ENCODE measurements at places on chromosomes 3 and 15. TPM values are rescaled to one million over a fixed set of nuclear protein-coding genes. Genes with fewer than 3 reads are reported as not detected.

- DNase-seq = no peak
These were observed 34.1 kb downstream of the ABTB1 start for GRCh38 chr3:127706785-127707351.

DNA sequence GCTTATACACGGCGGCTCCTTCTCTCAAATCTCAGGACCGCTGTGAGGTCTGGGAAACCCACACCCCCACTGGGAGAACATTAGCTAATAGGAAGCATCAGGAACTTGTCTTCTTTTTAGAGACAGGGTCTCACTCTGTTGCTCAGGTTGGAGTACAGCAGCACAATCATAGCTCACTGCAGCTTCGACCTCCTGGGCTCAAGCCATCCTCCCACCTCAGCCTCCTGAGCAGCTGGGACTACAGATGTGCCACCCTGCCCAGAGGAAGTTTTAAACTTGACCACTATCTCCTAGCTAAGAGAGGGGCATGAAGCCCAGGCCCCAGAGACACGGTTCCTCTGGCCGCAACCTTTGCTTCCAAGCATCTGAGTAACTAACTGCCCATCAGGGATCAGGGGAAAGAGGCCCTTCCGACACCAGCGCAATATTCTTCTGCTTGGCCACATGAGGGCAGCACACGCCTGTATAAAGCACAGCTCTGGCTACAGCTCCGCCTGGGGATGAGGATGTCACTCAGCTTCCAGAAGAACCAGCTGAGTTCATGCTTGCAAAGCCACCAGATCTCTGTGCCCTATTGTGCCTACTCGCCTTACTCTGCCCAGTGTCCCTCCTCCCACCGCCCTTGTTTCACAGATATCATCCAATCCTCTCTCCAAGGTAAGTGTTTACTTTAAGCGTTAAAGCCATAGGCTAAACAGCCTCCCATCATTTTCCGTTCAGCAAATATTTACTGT lies 57.6 kb upstream of the SLC6A11 start:
- DNase-seq = peak; percentile 65

DNA sequence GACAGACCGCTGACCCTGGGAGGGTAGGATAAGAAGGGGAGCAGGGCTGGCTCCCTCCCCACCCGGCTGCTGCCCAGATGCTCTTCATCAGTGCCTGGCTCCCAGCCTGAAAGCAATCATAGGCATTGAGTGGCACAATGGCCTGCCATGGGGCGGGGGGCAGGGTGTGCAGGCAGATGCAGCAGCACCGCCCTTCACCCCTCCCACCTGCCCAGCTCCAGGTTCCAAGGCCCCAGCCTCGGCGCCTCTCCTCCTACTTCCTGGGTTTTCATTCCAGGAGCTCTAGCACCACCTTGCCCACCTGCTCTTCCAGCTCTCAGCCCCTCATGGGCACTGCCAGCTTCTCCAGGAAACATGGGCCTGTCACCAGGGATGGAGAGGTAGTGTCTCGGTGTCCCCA lies 101.7 kb downstream of the MEGF11 start:
- DNase-seq = no peak

GRCh38 chr3:135012101-135012500 lies 217.0 kb downstream of the EPHB1 start:
- DNase-seq = no peak

DNA sequence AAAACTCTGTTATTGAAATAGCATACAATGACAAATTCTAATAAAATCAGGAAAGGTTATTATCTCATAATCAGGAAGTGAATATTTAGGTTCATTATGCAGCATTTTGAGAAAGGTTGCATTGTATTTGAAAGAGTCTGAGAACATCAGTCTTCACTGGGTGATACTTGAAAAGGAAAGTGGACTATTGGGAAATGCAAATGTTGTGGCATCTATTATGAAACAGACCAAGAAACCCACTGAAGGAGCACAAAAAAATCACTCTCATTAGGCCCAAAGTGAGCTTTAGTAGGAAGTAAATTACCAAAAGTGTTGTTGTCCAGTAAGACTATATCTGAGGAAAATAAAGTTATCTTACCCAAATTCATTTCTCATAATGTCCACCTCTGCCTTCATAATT lies 90.8 kb downstream of the ZPLD1 start:
- no peak for DNase-seq

DNA sequence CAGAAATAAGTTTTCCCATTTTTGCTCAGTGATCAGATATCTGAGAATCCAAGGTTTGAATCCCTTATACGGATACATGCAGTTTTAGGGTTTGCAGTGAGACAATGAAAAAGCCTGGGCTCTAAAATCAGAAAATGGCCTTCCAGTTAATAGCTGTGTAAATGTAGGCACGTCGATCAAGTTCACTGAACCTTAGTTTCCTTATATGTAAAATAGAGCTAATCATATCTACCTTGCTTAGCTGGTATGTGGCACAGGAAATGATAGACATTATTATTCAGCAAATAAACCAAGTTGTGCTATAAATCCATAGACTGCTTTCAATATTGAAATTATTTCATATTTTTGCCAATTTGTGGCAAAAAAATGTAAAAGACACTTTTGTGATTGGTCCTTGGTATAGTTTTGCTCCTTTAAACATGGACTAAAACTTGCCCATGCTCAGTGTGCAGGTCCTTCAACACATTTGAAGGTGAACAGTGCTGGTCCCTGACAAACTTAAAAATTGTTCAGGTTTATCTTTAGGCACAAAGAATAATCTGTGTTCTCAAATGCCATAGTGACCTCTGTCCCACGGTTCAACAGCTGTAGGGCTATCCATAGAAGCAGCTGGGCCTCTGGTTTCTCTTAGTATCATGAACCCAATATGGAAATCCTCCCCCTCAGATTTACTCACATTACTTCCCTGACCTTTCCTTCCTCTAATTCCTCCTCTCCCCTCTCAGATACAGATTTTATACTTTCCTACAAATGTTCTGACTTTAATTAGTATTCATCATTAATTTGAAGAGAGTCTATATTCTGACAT lies 51.0 kb downstream of the CCDC54 start:
- DNase-seq = no peak

- DNase-seq = no peak
These were observed 70.2 kb downstream of the CLDN1 start for GRCh38 chr3:190252080-190252479.

- DNase-seq = peak; percentile 26
These were observed 296.6 kb downstream of the SUCLG2 start for GRCh38 chr3:67357610-67358458.

DNA sequence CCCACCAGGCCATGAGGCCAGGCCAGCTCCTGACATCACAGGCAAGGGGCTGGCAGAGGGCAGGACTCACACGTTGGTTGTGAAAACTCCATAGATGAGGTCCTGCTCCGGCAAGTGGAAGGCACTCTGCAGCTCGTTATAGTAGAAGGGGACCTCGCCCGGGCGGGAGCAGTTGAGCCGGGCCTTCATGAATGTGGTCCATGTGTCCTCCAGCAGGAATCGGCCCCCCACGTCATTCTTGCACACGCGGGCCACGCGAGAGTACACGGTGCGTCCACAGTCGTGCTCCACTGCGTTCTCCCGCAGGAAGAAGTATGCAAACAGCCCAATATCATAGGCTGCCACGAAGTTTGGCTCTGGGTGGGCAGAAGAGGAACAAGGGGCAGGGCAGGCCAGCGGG lies 101.2 kb downstream of the SEMA5B start:
- DNase-seq = no peak

GRCh38 chr3:195549931-195550519 lies 6.9 kb upstream of the PPP1R2 start:
- DNase-seq = peak; percentile 18

DNA sequence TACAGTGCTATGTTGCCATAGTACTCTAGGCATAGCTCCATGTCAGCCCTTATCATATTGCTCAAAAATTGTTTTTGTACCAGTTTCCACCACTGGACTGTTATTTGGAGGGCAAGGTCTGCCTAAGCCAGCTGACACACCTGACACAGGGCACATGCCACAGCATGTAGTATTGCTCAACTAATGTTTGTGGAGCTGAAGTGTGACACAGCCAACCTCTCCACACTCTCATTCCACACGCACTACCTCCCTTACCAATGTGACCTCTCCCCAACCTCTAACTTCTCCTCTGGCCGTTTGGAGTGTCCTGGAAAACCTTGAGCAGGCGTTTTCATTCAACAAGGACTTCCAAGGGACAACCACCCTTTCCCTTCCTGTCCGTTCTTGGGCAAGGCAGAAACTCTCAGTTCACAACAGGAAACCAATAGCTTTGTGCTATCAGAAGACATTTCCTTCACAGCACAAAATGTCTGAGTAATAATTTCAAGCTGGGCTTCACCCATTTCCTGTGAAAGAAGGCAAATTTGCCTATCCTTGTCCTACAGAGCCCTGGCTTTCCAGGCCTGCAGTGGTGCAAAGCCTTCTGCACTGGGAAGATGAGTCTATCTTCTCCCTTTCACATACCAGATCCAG lies 38.4 kb downstream of the TLNRD1 start:
- DNase-seq = peak; percentile 87

GRCh38 chr3:113533534-113533892 lies 1.2 kb downstream of the SIDT1 start:
- DNase-seq = no peak

DNA sequence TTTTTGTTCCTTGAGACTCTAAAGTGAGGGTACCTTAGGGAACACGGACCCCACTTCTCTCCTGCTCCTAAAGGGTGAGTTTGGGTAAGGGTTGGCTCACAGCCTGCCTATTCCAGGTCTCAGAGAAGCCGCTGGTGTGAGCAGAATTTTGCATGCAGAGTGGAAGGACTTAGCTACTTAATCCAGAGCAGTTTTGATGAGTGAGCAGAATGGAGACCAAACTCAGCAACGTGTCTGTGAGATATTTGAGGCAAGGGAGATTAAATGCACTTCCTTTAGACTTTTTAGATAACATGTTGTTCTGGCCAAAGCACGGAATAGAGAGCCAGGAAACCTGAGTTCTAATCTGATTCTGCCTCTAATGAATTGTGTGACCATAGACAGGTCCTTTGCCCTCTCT lies 5.1 kb downstream of the SLC24A1 start:
- no peak for DNase-seq

GRCh38 chr3:114231616-114232015 lies 5.8 kb downstream of the ZNF80 start:
- no peak for DNase-seq

DNA sequence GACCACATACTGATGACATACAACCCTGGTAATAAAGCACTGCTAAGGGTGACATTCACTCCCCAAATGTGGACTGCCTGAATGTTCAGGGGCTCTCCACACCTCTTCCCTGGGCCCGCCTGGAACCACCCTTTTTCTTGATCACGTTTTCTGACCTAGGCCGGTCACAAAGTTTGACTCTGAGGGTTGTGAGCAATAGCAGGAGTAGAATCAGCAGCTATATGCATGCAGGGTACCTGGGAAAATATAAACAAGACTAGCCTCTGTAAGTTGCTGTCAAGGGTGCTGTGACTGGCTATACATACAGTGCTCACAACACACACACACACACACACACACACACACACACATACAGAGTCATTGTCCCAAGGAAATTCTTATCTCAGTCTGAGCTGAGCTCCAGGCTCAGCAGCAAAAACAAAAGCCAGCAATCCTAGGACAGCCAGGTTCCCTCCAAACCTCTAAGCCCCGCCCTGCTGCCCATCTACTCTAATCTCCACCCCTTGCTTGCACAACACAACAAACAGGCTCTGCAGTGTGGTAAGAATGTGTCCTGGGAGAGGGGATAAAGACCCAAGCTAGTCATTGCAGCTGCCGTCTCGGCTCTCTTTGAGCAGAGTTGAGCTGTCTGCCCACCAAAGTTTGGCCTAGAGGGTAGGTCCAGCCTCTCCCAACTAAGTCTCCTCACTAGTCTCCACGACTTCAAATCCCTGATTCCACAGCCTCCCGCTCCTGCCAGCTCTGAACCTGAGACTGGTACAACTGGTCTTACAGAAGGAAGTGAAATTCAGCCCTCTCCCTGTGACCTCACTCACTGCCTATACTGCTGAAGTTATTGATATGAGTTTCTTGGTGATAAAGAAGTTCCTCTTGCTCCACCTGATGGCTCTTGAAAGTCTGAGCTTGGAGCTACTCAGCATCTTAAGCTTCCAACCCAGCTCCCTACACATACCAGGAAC lies 2.2 kb downstream of the BMF start:
- DNase-seq = no peak

DNA sequence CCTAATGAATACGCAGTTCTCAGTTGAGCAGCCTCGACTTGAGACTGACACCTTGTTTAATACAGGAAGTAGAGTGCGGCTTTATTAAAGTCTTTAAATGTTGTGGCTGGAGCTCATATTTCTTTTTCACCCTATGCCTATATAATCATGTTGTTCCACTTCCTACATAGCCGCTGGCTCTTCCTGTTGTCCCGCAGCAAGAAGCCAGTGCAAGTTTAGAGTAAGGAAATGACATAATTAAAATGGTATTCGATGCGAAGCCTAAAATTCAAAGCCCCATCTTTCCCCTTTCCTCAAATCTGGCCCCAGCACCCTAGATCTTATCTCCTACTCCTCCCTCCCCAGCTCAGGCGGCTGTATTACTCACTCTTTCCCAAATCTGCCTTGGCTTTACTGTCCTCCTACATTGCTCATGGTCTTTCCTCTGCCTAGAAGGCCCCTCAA lies 7.5 kb upstream of the PHLDB2 start:
- peak; percentile 93 for DNase-seq

GRCh38 chr3:99780749-99781148 lies 36.9 kb upstream of the CMSS1 start:
- DNase-seq = no peak

- no peak for DNase-seq
These were observed 81.8 kb downstream of the HMG20A start for GRCh38 chr15:77502379-77503095.

DNA sequence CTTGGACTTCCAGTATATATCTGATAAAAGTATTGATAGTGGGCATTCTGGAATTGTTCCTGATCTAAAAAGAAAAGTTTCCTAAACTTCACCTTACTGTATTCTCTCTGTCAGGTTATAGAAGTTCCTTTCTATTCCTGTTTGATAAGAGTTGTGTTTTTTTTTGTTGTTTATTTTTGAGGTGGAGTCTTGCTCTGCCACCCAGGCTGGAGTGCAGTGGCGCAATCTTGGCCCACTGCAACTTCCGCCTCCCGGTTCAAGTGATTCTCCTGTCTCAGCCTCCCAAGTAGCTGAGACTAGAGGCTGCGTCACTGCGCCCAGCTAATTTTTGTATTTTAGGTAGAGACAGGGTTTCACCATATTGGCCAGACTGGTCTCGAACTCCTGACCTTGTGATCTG lies 13.1 kb downstream of the BLM start:
- DNase-seq = no peak

Gene RLBP1
- not detected for total RNA-seq

Gene ZDHHC23
- 1.9 TPM for total RNA-seq

Gene TMEM158
- 0.42 TPM for total RNA-seq

Gene ARPC4
- total RNA-seq = 197 TPM

Gene CIP2A
- 33.7 TPM for total RNA-seq

Gene ANKRD34C
- not detected for total RNA-seq

Gene SLC6A1
- not detected for total RNA-seq

Gene PLCL2
- total RNA-seq = 9.6 TPM

Gene TCAIM
- 18.2 TPM for total RNA-seq

Gene QARS1
- 285 TPM for total RNA-seq

Gene LRRC31
- not detected for total RNA-seq

Measured in endothelial cell of umbilical vein (primary cell).